Fibroblast of skin of scalp (primary cell): ENCODE measurements at places on chromosomes 12 and 14.

GRCh38 chr14:99502989-99503421 lies 21.8 kb downstream of the CCNK start:
- DNase-seq, result no peak

GRCh38 chr12:125329239-125330102 lies 264.2 kb downstream of the AACS start:
- peak; percentile 13 for DNase-seq

- DNase-seq, result no peak
Observed at GRCh38 chr12:15497671-15498292, 175.5 kb downstream of the PTPRO start.

DNA sequence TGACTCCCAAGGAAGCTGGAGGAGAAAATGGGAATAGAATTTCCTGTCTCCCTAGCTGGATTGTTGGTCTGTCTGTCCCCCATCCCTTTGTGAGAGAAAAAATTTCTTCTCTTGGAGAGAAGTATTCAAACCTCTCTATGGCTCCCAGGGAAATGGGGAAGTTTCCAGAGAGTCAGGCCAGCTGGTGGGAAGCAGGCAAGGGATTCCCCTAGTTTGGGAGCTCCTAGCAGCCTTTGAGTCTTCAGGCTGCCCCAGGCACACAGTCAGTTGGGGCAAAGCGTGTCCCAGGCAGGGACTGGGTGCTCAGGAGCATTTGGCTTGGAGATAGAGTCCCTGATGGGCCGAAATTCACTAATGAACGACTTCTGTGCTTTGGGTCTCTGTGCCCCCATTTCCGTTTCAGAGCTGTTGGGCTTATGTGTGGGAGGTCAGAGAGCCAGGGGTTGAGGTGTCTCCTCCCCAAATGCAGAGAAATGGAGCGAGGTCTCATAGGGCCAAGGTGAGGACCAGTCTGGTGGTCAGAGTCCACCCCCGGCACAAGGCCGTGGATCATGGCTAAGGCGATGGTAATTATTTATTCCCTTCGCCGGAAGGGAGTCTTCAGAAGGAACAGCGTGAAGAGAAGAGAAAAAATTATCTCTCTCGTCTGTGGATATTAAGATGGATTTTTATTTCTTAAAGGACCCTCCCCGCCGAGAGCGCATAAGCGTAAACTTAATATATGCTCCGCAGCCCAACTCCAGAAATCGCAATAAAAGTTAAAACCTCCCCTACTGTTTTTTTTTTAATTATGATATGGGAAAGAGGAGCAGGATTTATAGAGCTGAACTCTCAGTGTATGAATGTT lies 6.6 kb upstream of the HOXC9 start:
- DNase-seq, result no peak

DNA sequence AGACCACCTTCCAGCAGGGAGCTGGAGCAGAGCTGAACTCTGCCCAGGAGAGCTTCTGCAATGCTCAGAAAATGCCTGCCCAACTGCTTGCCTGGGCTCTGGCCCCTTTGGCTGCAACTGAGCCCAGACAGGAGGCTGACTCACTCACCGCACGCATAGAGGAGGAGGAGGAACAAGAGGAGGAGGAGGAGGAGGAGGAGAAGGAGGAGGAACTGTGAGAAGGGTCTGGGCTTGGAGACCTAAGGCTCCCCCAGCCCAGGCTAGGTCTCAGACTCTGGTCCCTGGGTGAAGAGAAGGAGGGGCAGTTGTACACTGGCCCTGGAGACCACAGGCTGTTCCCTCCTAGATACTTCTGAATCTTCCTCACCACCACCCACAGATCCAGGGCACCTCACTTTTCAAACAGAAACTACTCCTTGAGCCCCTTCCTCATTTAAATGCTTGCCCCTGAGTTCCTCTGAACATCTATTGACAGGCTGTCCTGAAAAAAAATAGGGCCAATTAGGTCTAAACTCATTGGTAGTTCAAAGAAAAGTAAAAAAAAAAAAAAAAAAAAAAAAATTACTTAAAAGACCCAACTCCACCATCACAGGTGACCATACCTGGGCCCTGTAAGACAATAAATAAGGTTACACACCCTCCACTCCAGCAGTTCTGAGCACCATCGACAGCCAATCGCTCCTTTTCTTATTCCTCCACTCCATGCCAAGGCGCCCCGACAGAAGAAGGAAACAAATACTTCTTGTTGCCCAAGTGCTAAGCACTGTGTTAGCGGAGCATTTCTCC lies 674 bp downstream of the VDR start:
- DNase-seq, result peak; percentile 88

- DNase-seq, result no peak
Observed at GRCh38 chr12:96495841-96496545, 6.6 kb downstream of the CFAP54 start.

DNA sequence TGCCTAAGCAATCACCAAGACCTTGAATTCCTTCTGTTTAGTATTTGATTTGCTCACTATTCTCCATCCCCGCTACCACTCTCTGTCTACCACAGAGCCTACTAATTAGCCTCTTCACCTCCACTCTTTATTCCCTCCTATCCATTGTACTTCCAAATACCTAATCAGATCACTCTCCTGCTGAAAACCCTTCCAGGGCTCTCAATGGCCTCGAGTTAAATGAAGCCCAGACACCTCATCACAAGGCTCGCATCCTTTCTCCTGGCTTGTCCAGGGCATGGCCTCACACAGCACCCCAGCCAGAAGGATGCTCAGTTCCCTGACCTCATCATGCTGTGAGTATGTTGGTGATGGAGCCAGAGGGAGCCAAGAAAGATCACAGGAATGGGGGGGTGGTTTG lies 71.4 kb upstream of the PRMT8 start:
- DNase-seq, result no peak

DNA sequence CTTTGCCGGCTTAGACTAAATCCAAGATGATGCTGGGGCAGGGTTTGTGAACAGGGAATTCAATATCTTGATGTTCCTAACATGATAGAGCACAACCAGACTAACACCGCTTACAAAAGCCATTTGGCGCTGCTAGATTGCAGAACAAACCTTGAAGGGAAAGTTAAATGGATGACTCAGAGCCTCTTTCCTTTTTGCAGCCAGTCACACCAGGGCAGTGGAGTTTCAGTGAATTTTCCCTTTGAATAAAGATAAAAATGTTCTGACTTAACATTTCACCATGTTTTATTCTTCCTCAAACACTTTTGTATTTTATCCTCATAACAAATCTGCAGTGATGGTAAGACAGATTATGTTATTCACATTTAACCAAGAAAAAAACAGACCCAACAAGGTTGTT lies 47.3 kb downstream of the PDE6H start:
- DNase-seq, result no peak
